ENCODE measurements at places on chromosomes 1 and 21.

- no peak for DNase-seq
Measured at GRCh38 chr1:2466270-2466665, 9.8 kb upstream of the PLCH2 start.

DNA sequence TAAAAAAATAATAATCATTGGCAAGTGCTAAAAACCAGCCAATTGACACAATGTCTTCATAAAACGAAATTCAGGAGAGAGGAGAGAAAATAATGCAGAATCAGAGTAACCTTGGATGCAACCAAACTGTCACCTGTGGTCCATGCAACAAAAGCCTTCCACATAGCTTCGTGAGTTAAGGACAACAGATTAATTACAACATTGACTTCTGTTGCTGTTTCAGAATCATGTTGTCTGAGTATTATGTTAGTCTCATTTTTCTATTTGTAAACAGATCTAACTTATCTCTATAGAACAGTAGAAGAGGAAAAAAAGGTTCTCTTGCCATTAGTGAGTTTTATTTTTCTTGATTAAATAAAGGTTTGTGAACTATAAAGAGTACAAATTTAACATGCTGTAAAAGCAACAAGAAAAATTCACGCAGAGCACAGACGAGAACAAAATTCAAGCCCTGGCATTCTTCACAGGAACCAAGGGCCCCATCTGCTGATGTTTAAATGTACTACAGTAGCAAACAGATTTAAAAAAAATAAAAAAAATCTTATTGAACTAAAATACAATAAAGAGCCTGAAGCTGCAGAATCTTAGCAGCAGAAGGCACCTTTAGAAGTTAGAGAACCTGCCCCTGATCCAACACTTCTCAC, 381.1 kb upstream of the PKN2 start:
- peak; percentile 61 for DNase-seq

- DNase-seq, result no peak
Measured at GRCh38 chr1:30588311-30589073, 134.9 kb downstream of the MATN1 start.

- DNase-seq, result no peak
Measured at GRCh38 chr1:8430476-8430875, 112.6 kb downstream of the SLC45A1 start.

DNA sequence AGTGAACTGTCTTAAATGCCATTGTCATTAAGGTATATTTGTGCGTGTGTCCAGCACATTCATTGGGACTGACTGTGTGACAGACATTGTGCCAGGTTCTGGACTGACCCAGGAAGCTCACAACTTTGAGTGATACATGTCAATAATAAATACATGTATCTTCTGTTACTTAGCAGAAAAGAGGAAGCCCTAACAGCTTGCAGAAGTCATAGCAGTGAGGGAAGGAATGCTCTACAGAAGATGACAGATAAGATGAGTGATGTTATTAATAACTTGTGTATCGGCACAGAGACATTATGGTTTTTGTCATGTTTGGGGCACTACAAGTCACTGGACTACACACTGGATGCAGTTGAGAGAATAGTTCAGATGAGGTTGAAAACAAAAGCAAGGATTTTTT, 1.2 kb upstream of the SRSF11 start:
- no peak for DNase-seq

- DNase-seq, result peak; percentile 22
Measured at GRCh38 chr1:200179126-200179780, 151.7 kb downstream of the NR5A2 start.

- no peak for DNase-seq
Measured at GRCh38 chr1:212013672-212014071, 21.7 kb downstream of the INTS7 start.

DNA sequence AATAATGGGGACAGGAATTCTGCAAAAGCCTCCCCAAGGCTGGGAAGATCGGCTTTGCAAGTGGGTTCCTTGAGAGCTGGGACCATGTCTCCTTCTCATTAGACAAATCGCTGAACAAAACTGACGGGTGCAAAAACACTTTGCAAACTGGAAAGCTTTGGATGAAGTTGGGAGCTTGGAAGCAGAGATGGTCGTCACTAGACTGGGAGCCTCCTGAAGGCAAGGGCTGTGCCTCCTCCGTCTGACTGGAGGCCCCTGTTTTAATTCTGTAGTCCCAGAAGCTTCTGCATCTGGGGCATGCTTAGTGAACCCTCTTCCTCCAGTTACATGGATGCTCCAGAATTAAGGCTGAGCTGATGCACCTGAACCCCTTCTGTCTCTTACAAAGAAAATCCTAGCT, 82.3 kb upstream of the IFFO2 start:
- no peak for DNase-seq

- DNase-seq, result no peak
Measured at GRCh38 chr1:243270097-243270864, 14.4 kb downstream of the SDCCAG8 start.

GRCh38 chr1:203669739-203670138, 43.1 kb downstream of the ATP2B4 start:
- peak; percentile 70 for DNase-seq

GRCh38 chr1:7383671-7384520, 387.2 kb upstream of the VAMP3 start:
- DNase-seq, result no peak

DNA sequence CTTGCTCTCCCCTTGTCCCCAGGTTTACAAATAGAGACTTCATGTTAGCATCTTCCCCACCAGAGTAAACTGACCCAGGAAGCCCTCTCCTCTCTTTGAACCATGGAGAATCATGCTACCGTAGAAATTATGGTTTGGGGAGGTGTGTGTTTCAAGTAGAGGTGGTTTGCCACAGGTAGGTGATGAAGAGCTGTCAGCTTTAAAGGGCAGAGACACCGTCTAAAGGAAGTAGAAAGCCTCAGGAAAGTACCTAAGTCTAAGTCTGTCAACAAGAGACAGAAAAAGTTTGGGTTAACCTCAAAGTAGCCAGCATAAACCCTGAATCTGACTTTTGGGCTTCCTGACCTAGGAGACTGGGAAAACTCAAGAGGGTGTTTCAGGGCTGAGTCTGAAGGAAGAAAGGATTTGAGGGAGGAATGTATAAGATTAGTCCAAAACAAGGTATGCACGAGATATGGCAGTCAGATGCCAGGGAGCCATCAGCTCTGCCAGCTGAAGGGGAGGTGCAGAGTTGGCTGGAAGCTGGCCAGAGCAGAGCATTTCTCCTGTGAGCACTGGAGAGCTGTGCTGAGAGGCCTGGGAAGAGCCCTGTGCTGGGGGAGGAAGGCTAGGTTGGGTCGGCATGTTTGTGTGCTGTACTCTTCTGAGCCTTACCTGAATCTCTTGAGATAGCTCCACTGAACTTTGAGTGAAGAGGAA, 14.3 kb downstream of the ADAMTSL4 start:
- DNase-seq, result peak; percentile 69

- DNase-seq, result peak; percentile 85
Measured at GRCh38 chr1:60573726-60574409, 500.3 kb upstream of the C1orf87 start.

GRCh38 chr1:157993147-157993917, at the start of gene KIRREL1:
Gene KIRREL1, plus strand, starts transcription at chr1:157993645. Its CDS starts 32 bp downstream, at chr1:157993677.
- DNase-seq, result peak; percentile 74
